ENCODE measurements at places on chromosomes 13 and 19.

DNA sequence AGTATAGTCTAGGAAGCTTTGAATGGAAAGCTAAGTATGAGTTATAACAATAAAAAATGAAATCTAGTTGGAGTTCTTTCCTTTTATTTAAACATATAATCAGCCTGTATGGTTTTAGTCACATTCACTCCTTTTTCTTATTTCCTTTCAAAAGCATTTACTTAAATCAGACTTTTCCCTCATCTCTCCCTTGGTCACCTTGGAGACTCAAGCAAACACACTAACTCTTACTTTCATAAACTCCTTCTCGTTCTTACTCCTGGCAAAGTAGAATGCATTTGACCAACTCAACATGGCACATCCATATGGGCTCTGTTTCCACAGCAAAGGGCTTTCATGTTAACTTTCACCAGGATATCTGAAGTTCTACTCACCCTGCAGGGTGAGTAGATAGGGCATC is 400.0 kb downstream of the LMO7 start:
- no peak for DNase-seq

DNA sequence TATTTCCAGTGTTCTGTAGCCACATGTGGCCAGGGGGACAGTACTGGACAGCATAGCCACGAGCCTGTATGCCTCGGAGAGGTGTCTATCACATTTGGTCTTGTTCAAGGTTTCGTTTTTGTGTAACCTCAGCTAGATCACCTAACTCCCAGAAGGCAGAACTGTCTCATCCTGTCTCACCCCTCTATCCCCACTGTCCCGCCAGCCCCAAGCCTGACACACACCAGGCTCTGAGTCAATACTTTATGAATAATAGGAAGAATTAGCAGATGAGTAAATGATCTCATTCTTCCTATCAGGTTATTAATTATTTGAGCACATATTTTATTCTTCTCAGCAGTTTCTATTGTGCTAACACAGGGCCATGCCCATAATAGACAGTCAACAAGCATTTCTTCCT is 132.2 kb downstream of the NUFIP1 start:
- no peak for DNase-seq

GRCh38 chr19:36152352-36153091 is at the start of gene COX7A1:
Gene COX7A1, minus strand, starts transcription at chr19:36152447. Its CDS starts 40 bp downstream, at chr19:36152407.
- peak; percentile 30 for DNase-seq

DNA sequence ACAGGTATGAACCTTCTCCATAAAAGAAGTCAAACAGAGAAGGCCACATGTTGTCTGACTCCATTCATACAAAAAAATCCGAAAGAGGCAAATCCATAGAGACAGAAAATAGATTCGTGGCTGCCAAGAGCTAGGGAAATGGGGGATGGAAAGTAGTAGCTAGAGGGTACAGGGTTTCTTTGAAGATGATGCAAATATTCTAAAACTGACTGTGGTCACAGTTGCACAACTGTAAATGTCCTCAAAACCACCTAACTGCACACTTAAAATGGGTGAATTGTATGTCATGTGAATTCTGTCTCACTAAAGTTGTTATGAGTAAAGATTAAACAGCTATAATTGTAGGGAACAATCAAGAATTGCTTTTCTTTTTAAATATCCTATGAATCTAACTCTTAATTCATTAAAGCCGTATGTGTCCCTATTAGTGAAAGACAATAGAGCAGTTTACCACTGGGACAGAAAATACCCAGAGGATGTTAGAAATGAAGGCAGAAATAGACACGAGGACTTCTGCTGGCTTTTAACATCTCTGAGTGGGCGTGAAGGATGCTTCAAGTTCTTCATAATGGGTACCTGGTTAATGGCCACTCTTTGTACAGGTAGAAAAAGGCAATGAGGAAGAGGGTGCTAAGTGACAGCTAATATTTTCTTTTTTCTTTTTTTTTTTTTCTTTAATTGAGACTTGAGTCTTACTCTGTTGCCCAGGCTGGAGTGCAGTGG is 21.2 kb downstream of the INSR start:
- DNase-seq = no peak

GRCh38 chr19:49924004-49924880 is 4.8 kb upstream of the ATF5 start:
- DNase-seq = no peak

- peak; percentile 15 for DNase-seq
Measured at GRCh38 chr13:36352350-36352749, 6.2 kb upstream of the SPART start.

- no peak for DNase-seq
Measured at GRCh38 chr13:48401480-48401879, 11.4 kb downstream of the LPAR6 start.

GRCh38 chr19:30089086-30089665 is 147.1 kb downstream of the URI1 start:
- DNase-seq = no peak

DNA sequence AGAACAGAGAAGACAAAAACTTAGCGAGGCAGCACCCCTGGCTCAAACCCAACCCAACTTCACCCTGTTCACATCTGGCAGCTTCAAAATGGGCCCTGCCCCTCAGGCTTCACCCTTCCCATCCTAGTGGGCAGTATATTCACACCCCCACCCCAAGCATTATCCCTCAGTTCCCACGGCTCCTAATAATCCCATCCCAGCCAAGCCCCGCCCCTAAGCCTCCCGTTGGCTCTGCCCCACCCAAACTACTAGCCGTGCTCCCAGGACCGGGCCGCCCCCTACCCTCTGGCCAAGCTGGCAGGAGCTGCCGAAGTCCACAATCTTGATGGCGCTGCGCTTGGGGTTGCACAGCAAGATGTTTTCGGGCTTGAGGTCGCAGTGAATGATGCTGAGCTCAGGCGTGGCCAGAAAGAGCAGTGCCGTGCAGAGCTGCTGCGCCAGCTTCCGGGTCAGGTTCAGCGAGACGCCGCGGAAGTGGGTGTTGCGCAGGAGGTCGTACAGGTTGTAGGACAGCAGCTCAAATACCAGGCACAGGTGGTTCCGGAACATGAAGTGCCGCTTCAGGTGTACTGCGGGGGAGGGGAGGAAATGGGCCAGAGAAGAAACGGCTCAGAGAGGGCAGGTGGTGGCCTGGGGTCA is 5.8 kb downstream of the DYRK1B start:
- DNase-seq = no peak

- DNase-seq = no peak
Measured at GRCh38 chr13:74171641-74172040, 37.4 kb upstream of the KLF12 start.

DNA sequence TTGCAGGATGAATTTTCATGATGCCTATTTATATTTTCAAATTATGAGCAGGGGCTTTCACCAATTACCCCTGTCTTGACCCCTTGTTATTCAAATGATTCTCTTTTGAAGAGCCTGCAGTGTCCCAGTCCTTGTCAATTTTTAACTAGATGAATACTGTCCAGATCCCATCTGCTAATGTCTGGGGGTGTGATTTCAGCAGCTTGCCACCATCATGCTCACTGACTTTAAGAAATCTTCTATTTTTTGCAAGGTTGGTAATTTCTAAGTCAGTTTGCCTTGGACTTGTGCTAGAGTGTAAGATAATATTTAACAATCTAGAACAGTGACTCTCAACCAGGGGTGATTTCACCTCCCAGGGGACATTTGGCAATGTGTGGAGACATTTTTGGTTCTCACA is 106.0 kb downstream of the CACNA1A start:
- no peak for DNase-seq

All from EL (cell line).